Placental epithelial cell (primary cell): ENCODE measurements at places on chromosomes 1 and 21. TPM values are rescaled to one million over a fixed set of nuclear protein-coding genes. Genes with fewer than 3 reads are reported as not detected.

The GJB5 gene
- 42.8 and 56.9 TPM in 2 replicates for total RNA-seq

The CTSK gene
- total RNA-seq: 0.76 and 2.7 TPM in 2 replicates

The IRF6 gene
- total RNA-seq: 28.7 and 37.1 TPM in 2 replicates

The UBXN10 gene
- 0.39 and 0.43 TPM in 2 replicates for total RNA-seq

The GBP1 gene
- total RNA-seq: 2.1 and 3.1 TPM in 2 replicates

The C1orf115 gene
- total RNA-seq: 0.76 and 9.8 TPM in 2 replicates

The BSND gene
- total RNA-seq: not detected in 2 replicates

The SLC30A10 gene
- total RNA-seq: not detected in 2 replicates

The HAO2 gene
- total RNA-seq: 0.11 and 0.39 TPM in 2 replicates

The DMRTA2 gene
- total RNA-seq: not detected in 2 replicates

The DNASE2B gene
- not detected in 2 replicates for total RNA-seq

The LGR6 gene
- total RNA-seq: 0.76 and 2.4 TPM in 2 replicates

The PDE9A gene
- 0.11 and 0.39 TPM in 2 replicates for total RNA-seq

The OLIG2 gene
- not detected in 2 replicates for total RNA-seq

The ADCY10 gene
- under 0.01 TPM in 2 replicates for total RNA-seq

The VWA1 gene
- total RNA-seq: 46.0 and 64.8 TPM in 2 replicates

The ADORA3 gene
- total RNA-seq: not detected in 2 replicates

The GPR161 gene
- total RNA-seq: 20.8 and 26.4 TPM in 2 replicates

The LY9 gene
- not detected in 2 replicates for total RNA-seq

The KRTAP13-2 gene
- total RNA-seq: not detected in 2 replicates

The SDE2 gene
- total RNA-seq: 11.8 and 15.6 TPM in 2 replicates

The NCAM2 gene
- total RNA-seq: not detected in 2 replicates

The SGIP1 gene
- total RNA-seq: 0.11 and 0.39 TPM in 2 replicates

The A3GALT2 gene
- not detected in 2 replicates for total RNA-seq

The PCAT6 gene
- 0.33 and 1.2 TPM in 2 replicates for total RNA-seq

The S100A16 gene
- total RNA-seq: 266 and 918 TPM in 2 replicates
